SJSA1 (cell line): ENCODE measurements at places on chromosomes 1 and 21. TPM values are rescaled to one million over a fixed set of nuclear protein-coding genes. Genes with fewer than 3 reads are reported as not detected.

The KRTAP10-8 gene
- not detected in 2 replicates for total RNA-seq

The PADI2 gene
- not detected in 2 replicates for total RNA-seq

The LAMC2 gene
- 0.18 TPM in 1 of 2 replicates, not detected in the other for total RNA-seq

The CA14 gene
- total RNA-seq: not detected in 2 replicates

The TNFSF18 gene
- total RNA-seq: 0.05 TPM in 1 of 2 replicates, not detected in the other

The TFF2 gene
- total RNA-seq: not detected in 2 replicates

The TEDDM1 gene
- total RNA-seq: not detected in 2 replicates

The CASQ1 gene
- total RNA-seq: not detected in 2 replicates

The MTHFR gene
- 6.3 and 10.4 TPM in 2 replicates for total RNA-seq

The USP21 gene
- total RNA-seq: 3.7 and 4.8 TPM in 2 replicates

DNA sequence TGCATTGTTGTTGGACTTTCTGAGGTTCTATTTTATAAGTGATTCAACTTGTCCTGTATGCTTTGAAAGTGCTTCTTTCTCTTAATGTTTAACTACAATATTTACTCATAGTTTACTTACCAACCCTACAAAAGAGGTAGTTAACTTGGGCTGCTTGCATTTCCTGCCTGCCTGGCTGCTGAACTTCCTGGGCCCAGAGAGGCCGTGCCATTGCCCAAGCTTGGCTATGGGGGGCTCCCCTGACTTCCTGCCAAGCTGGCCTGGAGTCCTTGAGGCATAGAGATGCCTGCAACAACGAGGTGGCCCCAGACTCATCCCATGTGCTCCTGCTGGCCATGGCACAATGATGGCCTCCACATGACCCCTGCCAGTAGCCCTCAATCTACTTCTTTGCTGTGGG, 361.6 kb upstream of the PLD5 start:
- no peak for DNase-seq

DNA sequence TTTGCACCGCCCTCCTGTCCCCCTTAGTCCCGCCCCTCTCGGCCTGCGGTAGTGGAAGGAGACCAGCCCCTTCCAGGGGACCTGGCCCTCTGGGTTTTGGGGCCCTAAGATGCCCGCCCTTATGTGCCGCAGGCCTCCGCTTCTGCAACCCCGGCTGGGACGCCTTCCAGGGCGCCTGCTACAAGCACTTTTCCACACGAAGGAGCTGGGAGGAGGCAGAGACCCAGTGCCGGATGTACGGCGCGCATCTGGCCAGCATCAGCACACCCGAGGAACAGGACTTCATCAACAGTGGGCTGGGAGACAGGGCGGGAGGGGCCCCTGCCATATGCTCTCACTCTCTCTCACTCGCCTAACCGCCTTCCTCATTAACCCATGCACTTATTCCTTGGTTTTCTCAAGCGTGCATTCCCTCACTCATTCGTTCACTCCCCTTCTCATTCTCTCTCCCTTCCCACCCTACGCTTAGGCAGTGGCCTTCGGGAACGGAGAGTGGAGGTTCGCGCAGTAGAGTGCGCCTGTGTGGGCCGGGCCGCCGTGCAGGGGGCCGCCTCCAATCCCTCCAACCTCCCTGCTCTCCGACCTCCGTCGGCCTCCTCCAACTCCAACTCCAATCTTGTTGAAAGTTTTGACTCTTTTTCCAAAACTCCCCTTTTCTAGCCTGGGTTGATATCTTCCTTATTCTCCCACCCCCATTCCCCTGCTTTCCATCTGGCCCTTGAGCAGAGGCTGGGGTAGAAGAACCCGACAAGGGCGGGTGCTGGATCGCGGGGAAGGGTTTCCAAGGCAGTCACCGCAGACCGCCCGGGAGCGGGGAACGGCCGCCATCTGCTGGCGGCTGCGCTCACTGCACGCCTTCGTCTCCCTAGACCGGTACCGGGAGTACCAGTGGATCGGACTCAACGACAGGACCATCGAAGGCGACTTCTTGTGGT, 15.2 kb downstream of the BCAN start:
- DNase-seq: peak; percentile 74

DNA sequence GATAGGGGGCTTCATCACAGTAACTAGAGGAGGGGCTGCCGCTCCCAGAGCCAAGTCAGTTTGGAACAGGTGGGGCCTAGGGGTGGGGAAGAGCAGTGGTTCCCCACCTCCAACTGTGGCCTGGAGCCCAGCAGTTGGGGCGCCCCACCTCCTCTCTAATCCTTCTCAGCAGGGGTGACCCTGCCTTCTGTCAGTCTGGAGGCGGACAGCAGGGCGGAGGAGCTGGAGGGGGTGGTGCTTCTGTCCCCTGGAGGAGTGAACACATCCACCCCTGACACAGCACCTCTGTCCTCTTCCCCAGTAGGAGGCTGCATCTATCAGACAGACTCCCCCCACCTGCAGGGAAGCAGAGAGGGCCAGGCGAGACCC, 73.8 kb downstream of the MRPL37 start:
- no peak for DNase-seq

DNA sequence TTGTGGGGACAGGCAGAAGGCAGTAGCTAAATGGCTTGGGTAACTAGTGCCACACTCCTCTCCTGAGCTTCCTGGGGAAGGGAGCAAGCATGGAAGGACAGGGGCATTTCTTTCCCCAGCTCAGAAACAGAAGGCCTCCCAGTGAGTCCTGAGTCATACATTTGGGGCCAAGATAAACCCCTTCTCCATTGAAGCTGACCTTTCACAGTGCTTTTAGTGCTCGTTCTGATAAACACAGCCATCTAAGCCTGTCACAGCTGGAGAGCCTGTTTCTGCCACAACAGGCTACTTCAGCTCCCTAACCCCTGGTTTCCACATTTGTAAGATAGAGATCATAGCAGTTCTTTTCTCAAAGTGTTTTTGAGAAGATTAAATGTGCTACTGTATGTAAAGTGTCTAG, 374.0 kb downstream of the LMX1A start:
- no peak for DNase-seq

DNA sequence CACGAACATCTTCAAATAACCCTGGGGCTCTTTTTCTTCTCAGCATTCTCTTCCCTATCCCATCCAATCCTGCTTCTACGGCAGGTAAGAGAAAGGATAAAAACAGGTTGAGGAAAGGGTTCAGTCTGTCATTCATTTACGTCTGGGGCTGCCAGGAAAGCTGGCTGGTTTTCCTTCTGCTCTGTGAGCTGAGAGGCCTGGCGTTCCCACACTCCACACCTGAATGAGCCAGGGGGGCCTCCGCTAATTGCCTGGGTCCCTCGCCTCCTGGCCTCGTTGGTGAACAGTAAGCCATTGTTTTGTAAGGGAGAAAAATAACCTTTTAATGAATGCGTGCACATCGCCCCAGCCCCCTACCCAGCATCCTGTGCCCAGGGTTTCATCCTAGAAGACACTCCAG, 70.8 kb upstream of the SIM2 start:
- DNase-seq: no peak

DNA sequence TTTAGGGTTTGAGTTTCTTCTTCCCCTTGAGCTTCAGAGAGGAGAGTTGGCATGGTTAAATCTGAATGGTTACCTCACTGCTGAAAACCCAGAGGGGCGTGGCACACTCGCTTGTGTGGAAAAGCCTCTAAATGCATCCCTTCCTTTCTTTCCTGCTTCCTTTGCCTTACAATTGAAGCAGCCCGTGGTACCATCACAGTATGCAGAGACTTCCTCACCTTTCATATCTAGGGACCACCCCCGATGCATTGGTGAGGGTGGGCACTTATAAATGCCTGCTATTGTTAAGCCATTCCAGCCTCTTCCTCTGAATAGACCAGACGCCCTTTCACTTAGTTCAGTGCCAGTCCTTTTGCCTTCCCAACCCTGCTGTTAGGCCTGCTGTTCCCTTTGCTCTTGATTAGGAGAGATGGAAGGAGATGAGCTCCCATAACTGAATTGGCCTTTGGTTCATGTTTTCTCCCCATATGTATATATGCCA, 21.9 kb upstream of the LAX1 start:
- no peak for DNase-seq

DNA sequence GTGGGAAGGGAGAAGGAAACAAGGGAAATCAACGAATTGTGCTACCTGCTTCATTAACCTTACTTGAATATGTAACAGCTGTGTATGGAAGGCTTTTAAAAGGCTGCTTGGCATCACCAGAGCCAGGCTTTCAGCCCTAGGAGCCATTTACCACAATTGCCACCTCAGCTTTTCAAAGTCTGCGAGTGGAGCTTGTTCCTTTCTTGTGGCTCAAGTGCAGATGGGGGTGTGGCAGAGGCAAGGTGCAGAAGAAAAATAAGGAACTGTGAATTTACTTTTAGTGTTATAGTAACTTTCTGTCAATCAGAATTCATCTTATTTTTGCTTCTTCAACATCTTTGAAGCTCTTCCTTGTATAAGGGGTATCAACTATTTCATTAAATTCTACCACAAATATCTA, 17.6 kb downstream of the CLCA2 start:
- no peak for DNase-seq

DNA sequence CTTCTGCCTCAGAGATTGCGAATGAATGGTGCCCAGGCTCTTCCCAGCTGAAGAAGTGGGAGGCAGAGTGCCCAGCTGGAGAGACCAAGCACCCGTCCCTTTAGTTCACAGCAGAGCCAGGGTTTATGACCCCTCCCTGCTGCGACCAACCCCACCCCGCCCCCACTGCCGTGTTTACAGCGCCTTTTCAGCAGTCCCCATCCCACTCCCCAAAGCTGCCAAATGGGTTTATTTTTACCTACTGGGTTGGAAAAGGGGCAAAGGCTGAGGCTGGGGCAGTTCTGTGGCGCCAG, 23.6 kb downstream of the DYRK3 start:
- no peak for DNase-seq

DNA sequence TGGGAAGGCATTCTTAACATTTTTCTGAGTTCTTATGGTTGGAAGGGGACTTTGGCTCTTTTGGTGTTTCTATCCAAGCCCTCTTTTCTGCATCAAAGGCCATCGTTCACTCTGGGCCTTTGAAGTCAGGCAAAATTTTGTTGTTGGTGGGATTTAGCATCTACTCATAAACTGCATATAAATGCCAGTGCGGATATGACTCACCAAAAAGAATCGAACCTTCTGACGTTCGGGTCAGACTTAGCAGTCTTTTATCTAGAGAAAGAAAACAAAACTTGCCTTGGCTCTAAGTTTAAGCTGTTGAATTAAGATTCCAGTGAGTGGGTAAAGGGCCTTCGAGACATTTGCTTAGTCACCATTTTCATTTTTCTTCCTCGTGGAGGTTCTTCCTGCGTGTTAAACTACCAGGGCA, 51.4 kb downstream of the EVA1C start:
- peak; percentile 81 for DNase-seq

DNA sequence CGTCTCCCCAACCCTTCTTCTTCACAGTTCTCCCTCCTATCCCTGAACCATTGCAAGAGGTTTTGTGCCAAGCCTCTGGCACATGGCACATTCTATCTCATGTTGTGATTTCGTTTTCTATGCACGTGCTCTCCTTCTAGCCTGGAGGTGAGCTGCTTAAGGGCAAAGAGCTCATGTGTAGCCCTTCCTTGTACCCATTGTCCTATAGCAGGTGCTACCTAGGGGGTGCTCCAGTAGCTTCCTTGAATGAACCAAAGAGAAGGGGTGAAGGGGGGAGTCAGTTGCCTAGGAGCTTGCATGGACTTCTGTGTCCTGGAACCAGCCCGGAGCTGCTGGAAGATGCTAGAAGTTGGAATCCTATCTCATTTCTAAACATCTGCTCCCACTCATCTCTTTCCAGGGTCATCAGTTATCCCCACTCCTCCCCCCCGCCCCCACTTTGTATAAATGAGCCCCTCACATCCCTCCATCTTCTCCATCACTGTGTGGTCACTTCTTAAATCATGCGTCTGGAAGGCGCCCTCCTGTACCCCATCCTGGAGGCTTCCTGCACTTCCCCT, 535 bp upstream of the DISC1 start:
- no peak for DNase-seq

GRCh38 chr1:40638097-40639036, 27.1 kb downstream of the RIMS3 start:
- no peak for DNase-seq

GRCh38 chr1:107095647-107096046, 39.2 kb downstream of the PRMT6 start:
- DNase-seq: no peak

- DNase-seq: no peak
Measured at GRCh38 chr1:18932879-18933278, 23.6 kb downstream of the IFFO2 start.

GRCh38 chr1:224169718-224170270, 13.2 kb upstream of the DEGS1 start:
- no peak for DNase-seq

DNA sequence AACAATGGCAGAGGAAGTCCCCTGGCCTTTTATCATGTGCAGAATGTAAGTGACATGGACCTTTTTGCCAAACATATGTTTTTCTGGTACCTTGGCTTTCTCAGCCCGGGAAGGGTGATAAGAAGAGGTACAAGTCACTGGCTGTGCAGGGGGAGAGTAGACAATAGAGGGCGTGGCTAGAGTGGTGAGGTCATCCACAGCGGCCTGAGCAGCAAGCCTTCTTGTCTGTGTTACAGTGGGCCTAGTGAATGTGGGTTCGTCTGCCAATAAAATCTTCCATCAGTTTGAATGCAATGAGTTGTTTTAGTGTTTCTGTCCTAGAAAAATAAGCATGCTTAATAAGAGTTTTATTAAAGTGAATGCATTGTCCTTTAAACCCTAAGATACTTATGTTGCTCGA, 59.0 kb upstream of the PGD start:
- peak; percentile 80 for DNase-seq

DNA sequence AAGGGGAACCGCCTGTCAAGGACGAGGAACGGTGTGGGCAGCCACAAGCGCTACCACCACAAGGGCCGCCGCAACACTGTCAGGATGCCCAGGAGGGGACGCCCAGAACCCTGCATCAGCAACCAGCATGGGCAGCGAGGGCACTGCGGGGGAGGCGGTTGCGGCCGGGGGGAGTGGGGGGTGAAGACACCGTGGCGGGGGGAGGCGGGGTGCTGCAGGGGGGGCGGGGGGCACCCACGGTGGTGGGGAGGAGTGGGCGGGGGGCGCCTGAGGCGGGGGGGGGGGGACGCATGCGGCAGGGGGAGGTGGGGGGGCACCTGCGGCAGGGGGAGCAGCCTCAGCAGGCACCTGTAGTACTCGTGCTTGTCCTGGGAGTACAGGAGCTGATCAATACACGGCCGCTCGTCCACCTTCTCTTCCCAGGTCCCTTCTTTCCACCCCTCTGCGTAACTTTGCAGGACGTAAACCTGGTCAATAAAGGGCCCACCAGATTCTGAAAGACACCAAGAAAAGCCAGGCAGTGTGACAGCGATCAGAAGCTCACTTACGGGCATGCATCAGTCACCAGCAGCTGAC, 4.6 kb downstream of the POFUT2 start:
- DNase-seq: no peak

GRCh38 chr1:223363856-223364684, at the start of gene SUSD4:
TSS of gene SUSD4 (minus strand) at chr1:223364176. CDS start at chr1:223363425, 751 bp downstream.
- peak; percentile 16 for DNase-seq
